ENCODE measurements at places on chromosomes 6 and 20. TPM values are rescaled to one million over a fixed set of nuclear protein-coding genes. Genes with fewer than 3 reads are reported as not detected.

GRCh38 chr20:4427940-4428586 is 293.6 kb upstream of the PRND start:
- no peak overlapping the region for H3K4me3 ChIP-seq
- no peak for DNase-seq
- no peaks in the 10 kb centered on the region for H3K27me3 ChIP-seq
- H3K36me3 ChIP-seq: no peaks in the 10 kb centered on the region

GRCh38 chr6:105099371-105099770 is 80.4 kb downstream of the POPDC3 start:
- H3K36me3 ChIP-seq: no peaks in the 10 kb centered on the region
- no peak overlapping the region for H3K27ac ChIP-seq
- H3K4me1 ChIP-seq: no peaks in the 10 kb centered on the region

GRCh38 chr20:19566226-19566945 is 191.7 kb upstream of the RIN2 start:
- H3K4me3 ChIP-seq: no peak overlapping the region
- H3K27ac ChIP-seq: no peak overlapping the region
- DNase-seq: no peak
- H3K36me3 ChIP-seq: no peaks in the 10 kb centered on the region

- no peaks in the 10 kb centered on the region for H3K36me3 ChIP-seq
- no peaks in the 10 kb centered on the region for H3K27me3 ChIP-seq
- peak overlapping the region; percentile 95 for H3K27ac ChIP-seq
- H3K4me1 ChIP-seq: peaks cover 14% of the 10 kb centered on the region
Measured at GRCh38 chr6:26173836-26174145, 86.6 kb downstream of the HFE start.

DNA sequence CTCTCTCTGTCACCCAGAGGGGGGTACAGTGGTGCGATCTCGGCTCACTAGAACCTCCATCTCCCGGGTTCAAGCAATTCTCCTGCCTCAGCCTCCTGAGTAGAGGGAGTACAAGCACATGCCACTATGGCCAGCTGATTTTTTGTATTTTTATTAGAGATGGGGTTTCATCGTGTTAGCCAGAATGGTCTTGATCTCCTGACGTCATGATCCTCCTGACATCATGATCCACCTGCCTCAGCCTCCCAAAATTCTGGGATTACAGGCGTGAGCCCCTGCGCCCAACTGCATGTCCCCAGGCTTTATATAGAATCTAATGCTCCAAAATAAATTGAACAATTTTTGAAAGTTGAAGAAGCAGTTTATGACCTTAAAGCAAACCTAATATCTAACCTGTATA is 7.0 kb upstream of the CRISP2 start:
- no peaks in the 10 kb centered on the region for H3K4me1 ChIP-seq
- H3K27ac ChIP-seq: no peak overlapping the region
- H3K27me3 ChIP-seq: no peaks in the 10 kb centered on the region
- no peaks in the 10 kb centered on the region for H3K36me3 ChIP-seq

DEFB132 gene
- total RNA-seq: not detected

FNDC11 gene
- not detected for total RNA-seq

SLC22A23 gene
- total RNA-seq: 161 TPM

Measured in transverse colon (tissue), 4 donors.